ENCODE measurements at places on chromosomes 7 and 10.

- no peak overlapping the region for H3K4me3 ChIP-seq
- H3K4me1 ChIP-seq, result no peaks in the 10 kb centered on the region
- no peaks in the 10 kb centered on the region for H3K27me3 ChIP-seq
- no peak for DNase-seq
These were observed 54.6 kb downstream of the DKK1 start for GRCh38 chr10:52368725-52369124.

GRCh38 chr7:125090596-125090995 is 161.0 kb upstream of the POT1 start:
- H3K27ac ChIP-seq, result no peak overlapping the region
- no peaks in the 10 kb centered on the region for H3K4me1 ChIP-seq
- H3K27me3 ChIP-seq, result no peaks in the 10 kb centered on the region

DNA sequence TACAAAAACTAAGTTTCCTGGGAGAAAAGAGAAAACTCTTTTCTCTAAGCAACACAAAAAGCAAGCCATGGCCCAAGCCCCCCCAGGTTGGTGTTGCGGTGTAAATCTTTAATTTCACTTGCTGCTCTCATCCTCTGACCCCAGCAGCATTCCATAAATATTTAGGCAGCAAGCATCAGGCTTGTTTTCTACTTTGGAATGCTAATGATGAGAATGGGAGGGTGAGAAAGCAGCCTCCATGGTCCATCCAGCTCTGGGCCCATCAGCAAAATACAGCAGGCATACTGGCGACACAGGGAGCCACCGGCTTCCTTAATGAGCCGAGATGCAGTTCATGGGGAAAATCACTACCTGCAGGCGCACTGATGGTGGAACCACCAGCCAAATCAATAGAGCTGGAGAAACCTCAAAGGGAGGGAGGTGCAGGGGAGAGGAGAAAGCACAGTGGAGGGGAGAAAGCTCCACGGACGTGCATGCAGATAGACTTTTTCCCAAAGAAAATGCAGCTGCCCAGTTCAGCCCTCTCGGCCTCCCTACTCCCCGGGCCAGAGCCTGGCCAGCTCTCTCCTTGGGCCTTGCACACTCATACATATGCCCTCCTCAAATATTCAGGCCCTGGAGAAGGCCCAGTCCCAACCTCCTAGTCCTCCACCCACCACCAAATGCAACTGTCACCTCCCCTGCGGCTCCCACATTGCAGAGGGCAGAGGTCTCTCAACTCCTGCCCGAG is 131.9 kb downstream of the GRID1 start:
- no peaks in the 10 kb centered on the region for H3K36me3 ChIP-seq
- H3K27me3 ChIP-seq, result no peaks in the 10 kb centered on the region
- no peak overlapping the region for H3K27ac ChIP-seq
- peak; percentile 28 for DNase-seq
- H3K4me1 ChIP-seq, result no peaks in the 10 kb centered on the region

DNA sequence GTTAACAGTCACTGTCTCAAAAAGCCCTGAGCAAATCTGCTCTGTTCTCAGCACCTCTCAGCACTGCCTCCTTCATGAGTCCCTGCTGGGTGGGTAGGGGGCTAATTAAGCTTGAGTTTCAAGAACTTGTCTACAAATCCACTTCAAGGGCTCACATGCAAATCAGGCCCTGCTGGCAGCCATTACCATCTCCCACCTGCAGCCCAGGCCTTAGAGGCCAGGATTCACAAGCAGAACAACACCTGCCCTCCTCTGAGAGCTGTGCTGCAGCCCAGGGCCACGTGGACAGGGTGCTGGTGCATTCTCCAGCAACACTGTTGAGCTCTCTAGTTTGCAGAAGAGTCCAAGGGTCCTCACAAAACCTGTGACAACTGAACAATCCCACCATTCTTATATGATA is 119.2 kb downstream of the DPP6 start:
- no peaks in the 10 kb centered on the region for H3K27me3 ChIP-seq
- H3K4me1 ChIP-seq, result no peaks in the 10 kb centered on the region
- H3K27ac ChIP-seq, result no peak overlapping the region
- DNase-seq, result no peak
- H3K36me3 ChIP-seq, result no peaks in the 10 kb centered on the region

DNA sequence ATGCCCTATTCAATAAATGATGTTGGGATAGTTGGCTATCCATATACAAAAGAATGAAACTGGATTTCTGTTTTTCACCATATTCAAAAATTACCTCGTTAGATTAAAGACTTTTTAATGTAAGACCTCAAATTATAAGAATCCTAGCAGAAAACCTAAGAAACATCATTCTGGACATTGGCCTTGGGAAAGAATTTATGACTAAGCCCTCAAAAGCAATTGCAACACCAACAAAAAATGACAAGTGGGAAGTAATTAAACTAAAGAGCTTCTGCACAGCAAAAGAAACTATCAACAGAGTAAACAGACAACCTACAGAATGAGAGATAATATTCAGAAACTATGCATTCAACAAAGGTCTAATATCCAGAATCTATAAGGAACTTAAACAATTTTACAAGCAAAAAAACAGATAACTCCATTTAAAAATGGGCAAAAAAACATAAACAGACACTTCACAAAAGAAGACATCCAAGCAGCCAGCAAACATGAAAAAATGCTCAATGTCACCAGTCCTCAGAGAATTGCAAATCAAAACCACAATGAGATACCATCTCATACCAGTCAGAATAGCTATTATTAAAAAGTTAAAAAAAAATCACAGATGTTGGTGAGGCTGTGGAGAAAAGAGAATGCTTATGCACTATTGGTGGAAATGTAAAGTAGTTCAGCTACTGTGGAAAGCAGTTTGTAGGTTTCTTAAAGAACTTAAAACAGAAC is 309.8 kb downstream of the AHR start:
- no peaks in the 10 kb centered on the region for H3K36me3 ChIP-seq
- no peak overlapping the region for H3K27ac ChIP-seq
- H3K27me3 ChIP-seq, result no peaks in the 10 kb centered on the region
- no peak overlapping the region for H3K4me3 ChIP-seq
- no peak for DNase-seq

DNA sequence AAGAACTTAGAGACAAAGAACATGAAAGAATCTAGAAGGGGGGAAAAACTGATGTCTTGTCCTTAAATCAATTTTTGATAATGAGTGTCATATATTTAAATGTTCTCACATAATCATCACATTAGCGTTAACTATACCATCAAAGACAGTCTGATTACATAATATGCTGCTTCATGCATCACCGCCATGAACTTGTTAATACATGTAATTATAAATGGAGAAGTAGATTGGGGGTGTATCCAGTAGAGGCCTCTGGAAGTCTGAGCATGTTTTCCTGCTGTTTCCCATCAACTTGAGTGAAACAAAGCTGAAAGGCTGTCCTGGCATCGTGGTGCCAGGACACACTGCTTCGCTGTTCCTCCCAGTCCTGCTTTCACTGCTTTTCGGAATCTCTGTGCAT is 48.2 kb downstream of the PRLHR start:
- H3K36me3 ChIP-seq, result no peaks in the 10 kb centered on the region
- no peak for DNase-seq
- H3K27ac ChIP-seq, result no peak overlapping the region

- H3K27me3 ChIP-seq, result no peaks in the 10 kb centered on the region
- H3K4me1 ChIP-seq, result no peaks in the 10 kb centered on the region
- H3K27ac ChIP-seq, result no peak overlapping the region
- DNase-seq, result no peak
These were observed 108.1 kb downstream of the SNX13 start for GRCh38 chr7:17832242-17832641.

Data from psoas muscle (tissue), 8 donors.